Activated naive CD8-positive, alpha-beta T cell treated with anti-CD3 and anti-CD28 coated beads, Interleukin-2, amount 50 U/mL, for 24 hours (primary cell): ENCODE measurements at places on chromosomes 3 and 15.

DNA sequence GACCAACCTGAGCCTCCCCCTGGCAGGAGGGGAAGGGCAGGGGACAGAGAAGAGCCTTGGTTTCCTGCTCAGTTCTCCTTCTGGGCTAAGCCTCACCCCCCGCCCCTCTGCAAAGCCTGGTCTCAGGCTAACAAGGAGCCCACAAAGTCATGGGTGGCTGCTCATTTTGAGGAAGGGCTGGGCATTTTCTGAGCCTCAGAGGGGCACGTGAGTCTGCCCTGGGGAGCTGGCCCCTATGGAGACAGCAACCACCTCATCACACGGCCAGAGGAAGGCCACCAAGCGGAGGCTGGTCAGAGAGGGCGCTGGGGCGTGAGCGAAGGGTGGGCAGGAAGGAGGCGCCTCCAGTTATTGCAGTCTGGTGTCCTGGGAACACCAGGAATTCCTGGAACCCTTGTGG, 18.7 kb downstream of the ABTB1 start:
- DNase-seq, result no peak
- no peaks in the 10 kb centered on the region for H3K36me3 ChIP-seq
- H3K27me3 ChIP-seq, result no peaks in the 10 kb centered on the region
- no peak overlapping the region for H3K27ac ChIP-seq

DNA sequence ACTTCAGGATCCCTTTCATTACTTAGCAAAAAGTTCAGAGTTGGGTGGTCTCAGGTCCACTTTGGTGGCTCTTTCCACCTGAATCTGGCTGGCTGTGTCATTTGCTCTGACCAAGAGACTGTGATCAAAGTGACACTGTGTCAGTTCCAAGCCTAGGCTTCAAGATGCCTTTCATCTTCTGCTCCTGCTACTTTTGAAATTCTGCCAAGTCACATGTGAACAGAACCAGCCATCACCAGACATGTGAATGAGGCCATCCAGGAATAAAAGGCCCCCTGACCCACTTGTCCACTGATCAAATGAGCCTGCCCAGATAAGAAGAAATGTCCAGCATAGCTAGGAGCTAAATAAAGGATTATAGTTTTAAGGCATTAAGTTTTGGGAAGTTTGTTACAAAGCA, 132.2 kb downstream of the OSBPL10 start:
- H3K36me3 ChIP-seq, result no peaks in the 10 kb centered on the region
- peaks cover 4% of the 10 kb centered on the region for H3K4me1 ChIP-seq
- no peak overlapping the region for H3K27ac ChIP-seq
- no peak for DNase-seq

- H3K36me3 ChIP-seq, result peaks cover 15% of the 10 kb centered on the region
- DNase-seq, result no peak
- peak overlapping the region; percentile 99 for H3K27ac ChIP-seq
- peak overlapping the region; percentile 99 for H3K4me3 ChIP-seq
Measured at GRCh38 chr15:42275780-42276391, 2.7 kb upstream of the TMEM87A start.

DNA sequence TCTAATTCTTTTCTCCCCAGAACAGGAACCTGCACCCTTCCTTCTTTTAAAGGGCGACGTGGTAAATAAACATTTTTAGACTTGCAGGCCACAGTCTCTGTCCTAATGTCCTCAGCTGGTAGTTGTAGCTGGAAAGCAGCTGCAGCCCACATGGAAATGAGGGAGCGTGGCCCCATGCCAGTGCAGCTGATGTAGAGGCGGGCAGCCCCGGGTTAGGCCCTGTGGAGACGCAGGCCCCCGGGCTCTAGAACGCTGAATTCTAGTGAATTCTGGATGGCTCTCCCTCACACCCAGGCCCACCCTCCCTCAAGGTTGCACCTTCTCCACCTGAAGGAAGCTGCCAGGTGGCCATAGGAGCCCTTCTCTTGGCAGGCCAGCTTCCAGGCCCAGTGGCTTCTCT, 52.3 kb downstream of the PGPEP1L start:
- H3K4me3 ChIP-seq, result no peak overlapping the region
- no peaks in the 10 kb centered on the region for H3K27me3 ChIP-seq
- peaks cover 17% of the 10 kb centered on the region for H3K36me3 ChIP-seq
- peaks cover 22% of the 10 kb centered on the region for H3K4me1 ChIP-seq
- no peak overlapping the region for H3K27ac ChIP-seq
- no peak for DNase-seq

DNA sequence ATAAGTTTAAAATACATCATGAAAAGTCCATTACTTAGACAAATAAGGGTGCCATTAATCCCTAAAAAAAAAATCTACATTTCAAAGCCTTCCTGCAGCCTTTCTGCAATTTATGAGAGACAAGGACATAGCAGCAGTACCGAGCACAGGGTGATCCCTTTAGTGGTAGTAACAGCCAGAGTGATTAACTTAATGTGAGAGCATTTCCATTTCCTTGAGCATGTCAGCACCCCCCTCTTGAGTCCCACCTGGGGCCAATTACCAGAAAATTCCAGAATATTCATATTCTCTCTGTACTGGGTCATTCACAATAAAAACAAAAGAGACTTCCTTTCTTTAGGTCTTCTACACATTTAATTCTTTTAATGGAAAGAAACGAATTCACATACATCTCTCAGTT, 546.9 kb upstream of the CCDC54 start:
- no peak for DNase-seq
- H3K4me1 ChIP-seq, result peaks cover 3% of the 10 kb centered on the region
- H3K4me3 ChIP-seq, result no peak overlapping the region

GRCh38 chr15:89827829-89828228, 13.2 kb upstream of the ANPEP start:
- no peak overlapping the region for H3K27ac ChIP-seq
- H3K4me3 ChIP-seq, result no peak overlapping the region
- H3K4me1 ChIP-seq, result no peaks in the 10 kb centered on the region
- no peak for DNase-seq

- H3K4me1 ChIP-seq, result peaks cover 21% of the 10 kb centered on the region
- H3K27me3 ChIP-seq, result peaks cover 8% of the 10 kb centered on the region
- peak; percentile 15 for DNase-seq
Measured at GRCh38 chr3:122322095-122323075, 2.7 kb upstream of the CSTA start.

GRCh38 chr3:127002195-127003174, 19.6 kb downstream of the PLXNA1 start:
- DNase-seq, result no peak
- H3K4me1 ChIP-seq, result no peaks in the 10 kb centered on the region
- no peak overlapping the region for H3K4me3 ChIP-seq

GRCh38 chr15:81270781-81271491, 53.0 kb downstream of the STARD5 start:
- no peaks in the 10 kb centered on the region for H3K27me3 ChIP-seq
- peaks cover 57% of the 10 kb centered on the region for H3K4me1 ChIP-seq

- H3K4me1 ChIP-seq, result no peaks in the 10 kb centered on the region
- no peak overlapping the region for H3K4me3 ChIP-seq
- DNase-seq, result no peak
- peaks cover 5% of the 10 kb centered on the region for H3K27me3 ChIP-seq
- no peaks in the 10 kb centered on the region for H3K36me3 ChIP-seq
Measured at GRCh38 chr15:44275150-44275830, 13.2 kb upstream of the GOLM2 start.

- H3K27ac ChIP-seq, result no peak overlapping the region
- H3K27me3 ChIP-seq, result peaks cover 1% of the 10 kb centered on the region
- DNase-seq, result no peak
- H3K36me3 ChIP-seq, result no peaks in the 10 kb centered on the region
- no peak overlapping the region for H3K4me3 ChIP-seq
- no peaks in the 10 kb centered on the region for H3K4me1 ChIP-seq
Measured at GRCh38 chr3:104437891-104438290, 928.8 kb upstream of the ALCAM start.

- H3K36me3 ChIP-seq, result peaks cover 14% of the 10 kb centered on the region
- H3K4me3 ChIP-seq, result no peak overlapping the region
- no peak for DNase-seq
- H3K27ac ChIP-seq, result no peak overlapping the region
Measured at GRCh38 chr15:80156176-80156720, 3.4 kb downstream of the FAH start.

DNA sequence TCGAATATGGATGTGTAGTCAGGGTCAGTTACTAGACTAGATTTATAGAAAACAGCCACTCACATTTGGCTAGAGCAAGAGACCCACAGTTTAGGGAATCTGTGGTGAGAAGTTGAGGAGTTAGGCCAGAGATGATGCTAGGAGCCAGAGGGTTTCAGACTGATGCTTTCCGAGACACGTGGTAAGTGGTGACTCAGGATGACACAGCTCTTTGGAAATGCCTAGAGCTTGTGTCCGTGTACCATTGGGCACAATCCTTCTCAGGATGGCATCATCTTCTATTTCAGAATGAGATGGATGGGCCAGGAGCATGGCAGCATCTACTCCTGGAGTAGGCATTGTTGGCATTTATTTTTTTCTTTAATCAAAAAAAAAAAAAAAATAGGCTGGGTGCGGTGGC, 28.5 kb downstream of the PTPRG start:
- H3K4me3 ChIP-seq, result no peak overlapping the region
- H3K4me1 ChIP-seq, result no peaks in the 10 kb centered on the region
- H3K27me3 ChIP-seq, result no peaks in the 10 kb centered on the region
- DNase-seq, result no peak

DNA sequence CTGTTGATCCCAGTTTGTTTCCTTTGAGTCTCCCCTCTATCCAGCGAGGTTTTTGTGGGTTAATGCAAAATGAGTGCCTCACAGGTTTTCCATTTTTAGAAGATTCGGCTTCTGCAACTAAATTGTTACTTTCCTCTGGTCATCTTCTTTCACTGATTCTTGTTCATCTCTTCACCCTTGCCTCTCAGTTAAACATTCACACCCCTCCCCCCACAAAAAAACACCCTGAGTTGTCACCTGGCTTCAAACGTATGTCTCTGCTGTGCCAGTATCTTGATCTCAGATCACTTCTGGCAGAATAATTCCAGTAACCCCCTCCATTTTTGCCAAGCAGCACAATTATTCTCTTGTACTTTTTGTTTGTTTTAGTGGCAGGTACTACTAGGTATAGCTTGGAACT, 12.3 kb upstream of the CLDN16 start:
- no peak overlapping the region for H3K4me3 ChIP-seq
- DNase-seq, result no peak

DNA sequence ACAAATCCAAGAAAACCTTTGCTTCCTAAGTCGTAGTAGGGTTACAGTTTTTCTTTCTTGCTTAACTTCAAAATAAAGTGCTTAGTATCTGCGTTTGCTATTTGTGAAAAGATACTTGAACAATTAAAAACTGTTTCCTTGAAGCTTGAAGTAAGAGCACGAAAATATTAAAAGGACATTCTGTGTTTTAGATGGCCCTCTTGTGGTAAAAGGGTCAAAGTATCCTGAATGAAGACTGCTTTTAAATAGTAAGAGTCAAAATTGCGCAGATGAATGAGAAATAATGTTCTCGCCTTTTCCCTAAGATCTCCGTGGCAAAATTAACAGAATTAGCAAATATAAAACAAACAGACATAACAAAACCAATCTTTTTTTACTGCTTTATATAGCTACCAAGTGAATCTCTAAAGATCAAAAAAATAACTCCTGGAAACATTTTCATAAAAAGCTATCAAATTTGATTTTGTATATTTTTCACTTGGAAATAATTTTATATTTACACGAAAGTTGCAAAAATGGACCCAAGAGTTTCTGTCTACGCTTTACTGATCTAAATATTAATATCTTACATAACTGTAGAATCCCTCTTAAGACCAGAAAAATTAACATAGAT, 175.4 kb downstream of the MBNL1 start:
- H3K36me3 ChIP-seq, result peaks cover 38% of the 10 kb centered on the region
- no peak for DNase-seq
- H3K4me3 ChIP-seq, result no peak overlapping the region
- H3K27me3 ChIP-seq, result no peaks in the 10 kb centered on the region
- peaks cover 77% of the 10 kb centered on the region for H3K4me1 ChIP-seq
- peak overlapping the region; percentile 73 for H3K27ac ChIP-seq

DNA sequence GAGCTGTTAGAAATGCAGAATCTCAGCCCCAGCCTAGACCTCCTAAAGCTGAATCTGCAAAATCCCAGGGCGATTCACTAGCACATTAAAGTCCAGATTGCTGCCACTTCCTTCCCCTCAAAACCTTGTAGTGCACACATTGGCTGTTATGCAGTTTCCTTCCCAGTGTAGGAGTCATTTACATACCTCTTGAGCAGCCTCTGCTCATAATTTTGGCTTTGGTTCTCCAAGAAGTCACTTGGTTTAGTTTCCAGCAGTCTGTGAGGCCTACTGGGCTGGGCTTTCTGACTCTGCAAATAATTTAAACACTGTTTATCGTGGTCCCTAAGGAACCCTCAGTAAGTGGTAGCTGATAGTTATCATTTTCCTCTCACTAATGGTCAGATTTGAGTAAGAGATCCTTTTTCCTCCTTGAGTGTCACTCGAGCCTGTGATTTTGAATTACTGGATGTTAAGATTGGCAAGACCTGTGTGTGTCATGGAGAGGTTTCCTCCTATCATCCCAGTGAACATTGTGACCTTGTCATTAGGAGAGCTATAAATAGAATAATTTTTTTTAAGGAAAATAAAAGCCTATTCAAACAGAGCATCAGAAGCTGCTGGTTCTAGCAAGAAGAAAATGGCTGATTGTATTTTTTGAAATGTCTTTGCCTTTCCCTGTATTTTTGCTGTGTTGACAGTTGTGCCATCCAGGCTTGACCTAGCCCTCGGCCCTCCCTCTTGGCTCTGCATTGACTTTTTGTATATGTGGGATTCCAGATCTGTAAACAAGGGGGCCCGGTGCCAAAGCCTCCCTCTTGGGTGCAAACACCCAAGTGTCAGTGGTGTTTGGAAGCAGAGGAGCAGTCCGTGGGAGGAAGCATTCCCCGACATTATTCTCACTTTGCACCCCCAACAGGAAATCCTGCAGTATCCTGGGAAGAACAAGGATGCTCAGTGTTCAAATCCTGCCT, 134.8 kb upstream of the ANKRD28 start:
- no peaks in the 10 kb centered on the region for H3K4me1 ChIP-seq
- no peak overlapping the region for H3K4me3 ChIP-seq
- no peak for DNase-seq
- peaks cover 3% of the 10 kb centered on the region for H3K27me3 ChIP-seq

DNA sequence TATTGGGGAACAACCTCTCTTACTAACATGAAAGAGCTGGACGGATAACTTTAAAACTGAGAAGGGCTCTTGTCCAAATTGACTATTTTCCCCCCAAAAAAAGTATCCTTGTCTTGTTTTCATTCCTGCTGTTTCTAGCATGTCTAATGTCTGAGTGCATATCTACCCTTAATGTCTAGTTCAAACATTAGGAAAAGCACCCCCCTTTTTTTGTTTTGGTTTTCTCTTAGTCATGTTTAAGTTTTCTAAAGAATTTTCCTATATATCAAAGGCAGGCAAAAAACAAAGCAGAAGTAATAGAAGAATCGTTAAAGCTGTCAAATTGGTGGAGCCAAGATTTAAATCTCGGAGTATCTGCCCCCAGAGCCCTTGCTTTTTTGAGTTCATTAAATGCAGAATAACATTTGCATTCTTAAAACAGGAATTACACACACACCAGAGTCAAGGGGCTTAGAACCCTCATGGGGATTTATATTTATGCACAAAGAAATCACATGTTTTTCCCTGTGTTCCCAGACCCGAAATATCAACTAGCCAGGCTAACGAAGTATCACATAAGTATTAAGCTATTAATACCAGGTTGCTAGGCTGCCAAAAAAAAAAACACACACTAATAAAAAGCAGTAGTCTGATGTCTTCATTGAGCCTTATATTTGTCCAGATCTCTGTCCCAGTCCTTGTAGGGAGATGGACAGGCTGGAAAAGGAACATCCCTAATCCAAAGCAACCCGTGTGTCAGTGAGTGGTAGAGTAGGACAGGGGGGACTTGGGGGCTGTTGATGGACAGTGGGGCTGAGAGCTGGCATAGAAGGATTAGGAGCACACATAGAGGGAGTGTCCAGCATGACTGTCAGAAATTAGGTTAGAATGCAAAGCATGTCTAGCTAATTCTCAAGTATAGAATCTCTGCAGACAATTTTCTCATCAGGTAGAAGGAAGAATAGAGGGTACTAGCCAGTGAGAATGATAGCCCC, 103.6 kb upstream of the BFSP2 start:
- no peak overlapping the region for H3K27ac ChIP-seq
- no peaks in the 10 kb centered on the region for H3K4me1 ChIP-seq
- DNase-seq, result no peak
- H3K4me3 ChIP-seq, result no peak overlapping the region
